ENCODE measurements at places on chromosomes 3 and 15.
A peak's percentile ranks its signal among the peaks of the same experiment; 100 is the strongest.

GRCh38 chr3:105828703-105829102 lies 40.1 kb downstream of the CBLB start:
- DNase-seq = no peak

GRCh38 chr15:40045572-40046217 lies 6.7 kb upstream of the SRP14 start:
- no peak for DNase-seq

DNA sequence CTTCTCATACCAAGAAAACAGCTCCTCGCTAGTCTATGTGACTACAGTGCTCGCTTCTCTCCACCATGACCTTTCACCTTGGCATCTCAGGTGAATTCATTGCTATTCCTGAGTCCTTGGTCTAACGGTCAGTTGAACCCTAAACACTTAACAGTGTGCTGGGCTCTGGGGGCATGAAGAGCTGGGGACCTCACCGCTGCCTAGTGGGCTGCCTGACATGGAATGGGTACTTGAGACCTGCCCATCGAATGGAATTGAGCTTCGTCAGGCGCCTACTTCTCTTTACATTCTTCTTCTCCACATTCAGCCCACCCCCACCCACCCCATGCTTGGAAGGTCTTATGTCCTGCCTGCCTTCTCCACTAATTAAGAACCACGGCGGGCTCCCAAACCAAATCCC lies 22.1 kb downstream of the BOC start:
- no peak for DNase-seq

DNA sequence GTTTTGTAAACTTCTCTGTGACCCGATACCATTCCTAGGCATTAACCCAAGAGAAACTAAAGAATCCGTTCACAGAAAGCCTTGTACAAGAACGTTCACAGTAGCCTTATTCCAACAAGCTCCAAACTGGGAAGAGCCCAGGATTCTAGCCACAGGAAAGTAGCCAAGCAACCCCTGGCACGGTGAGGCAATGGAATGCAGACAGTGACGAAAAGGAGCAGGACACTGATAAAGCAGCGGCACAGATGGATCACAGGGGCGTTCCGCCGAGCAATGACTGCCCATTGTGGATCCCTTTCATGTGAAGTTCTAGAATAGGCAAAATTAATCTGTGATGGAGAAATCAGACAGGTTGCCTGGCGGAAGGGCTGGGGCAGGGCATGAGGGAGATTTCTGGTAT lies 198.7 kb upstream of the CHRNA7 start:
- DNase-seq = no peak

- peak; percentile 71 for DNase-seq
Observed at GRCh38 chr15:58038426-58039078, 27.0 kb downstream of the ALDH1A2 start.

DNA sequence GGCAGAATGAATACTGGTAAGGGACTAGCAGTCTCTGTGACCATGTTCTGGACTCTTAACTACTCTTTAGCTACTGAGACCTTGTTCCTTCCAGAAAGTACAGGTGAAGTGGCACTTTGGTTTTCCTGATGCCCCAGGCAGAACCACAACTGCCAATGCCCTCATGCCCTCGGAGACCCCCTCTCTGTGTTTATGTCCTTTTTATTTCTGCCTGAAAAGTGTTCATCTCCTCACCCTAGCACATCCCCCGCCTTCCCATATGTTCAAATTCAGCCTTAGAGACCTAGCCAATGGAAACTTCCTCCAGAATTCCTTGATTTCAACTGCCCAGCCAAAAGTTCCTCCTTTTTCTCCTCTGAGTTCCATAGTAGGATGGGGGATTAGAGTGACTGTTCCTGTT lies 23.3 kb upstream of the RASGRF1 start:
- DNase-seq = no peak

Data from prostate gland (tissue), 2 donors.